CD4-positive, alpha-beta T cell treated with Interleukin-6 at 100 ng/mL for 8 hours (primary cell): ENCODE measurements at places on chromosomes 7 and 10.

DNA sequence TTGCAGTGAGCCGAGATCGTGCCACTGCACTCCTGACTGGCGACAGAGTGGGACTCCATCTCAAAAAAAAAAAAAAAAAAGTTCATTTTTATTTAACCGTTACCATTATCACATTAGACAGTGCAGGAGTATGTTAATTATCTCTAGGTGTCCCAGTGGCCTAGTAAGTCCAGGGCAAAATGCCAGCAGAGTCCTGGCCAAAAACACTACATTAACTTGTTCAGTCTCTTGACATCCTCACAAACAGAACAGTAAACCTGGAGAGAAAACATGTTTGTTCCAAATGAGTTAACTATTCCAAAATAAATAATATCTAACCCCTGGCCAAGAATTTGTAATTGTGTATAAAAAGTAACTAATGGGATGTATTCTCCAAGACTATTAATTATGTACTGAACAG, 43.2 kb downstream of the PTPRZ1 start:
- no peak for DNase-seq

DNA sequence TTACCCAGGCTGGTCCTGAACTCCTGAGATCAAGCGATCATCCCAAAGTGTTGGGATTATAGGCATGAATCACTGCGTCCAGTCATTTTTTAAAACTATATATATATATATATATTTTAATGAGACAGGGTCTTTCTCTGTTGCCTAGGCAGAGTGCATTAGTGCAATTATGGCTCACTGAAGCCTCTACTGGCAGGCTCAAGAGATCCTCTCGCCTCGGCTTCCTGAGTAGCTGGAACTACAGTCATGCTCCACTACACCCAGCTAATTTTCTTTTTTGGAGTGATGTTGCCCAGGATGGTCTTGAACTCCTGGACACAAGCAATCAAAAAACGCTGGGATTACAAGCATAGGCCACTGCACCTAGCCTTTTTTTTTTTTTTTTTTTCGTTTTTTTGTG, 55.3 kb upstream of the KAT6B start:
- DNase-seq: no peak

GRCh38 chr7:1598286-1598685, 28.5 kb upstream of the PSMG3 start:
- DNase-seq: no peak

DNA sequence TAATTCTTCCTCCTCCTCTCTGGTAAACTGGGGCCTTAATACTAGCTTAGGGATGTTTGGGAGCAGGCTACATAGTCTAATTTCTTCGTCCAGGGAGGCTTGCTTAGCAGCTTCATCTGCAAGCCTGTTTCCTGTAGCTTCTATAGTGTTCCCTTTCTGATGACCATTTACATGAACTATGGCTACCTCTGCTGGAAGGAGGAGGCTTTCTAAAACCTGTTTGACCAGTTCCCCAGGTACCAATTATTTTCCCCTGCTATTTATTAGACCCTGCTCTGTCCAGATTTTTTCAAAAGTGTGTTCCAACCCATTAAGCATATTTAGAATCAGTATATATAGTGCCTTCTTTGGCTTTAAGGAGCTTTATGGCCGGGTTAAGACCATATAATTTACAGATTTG, 38.8 kb upstream of the DNAH11 start:
- DNase-seq: no peak

DNA sequence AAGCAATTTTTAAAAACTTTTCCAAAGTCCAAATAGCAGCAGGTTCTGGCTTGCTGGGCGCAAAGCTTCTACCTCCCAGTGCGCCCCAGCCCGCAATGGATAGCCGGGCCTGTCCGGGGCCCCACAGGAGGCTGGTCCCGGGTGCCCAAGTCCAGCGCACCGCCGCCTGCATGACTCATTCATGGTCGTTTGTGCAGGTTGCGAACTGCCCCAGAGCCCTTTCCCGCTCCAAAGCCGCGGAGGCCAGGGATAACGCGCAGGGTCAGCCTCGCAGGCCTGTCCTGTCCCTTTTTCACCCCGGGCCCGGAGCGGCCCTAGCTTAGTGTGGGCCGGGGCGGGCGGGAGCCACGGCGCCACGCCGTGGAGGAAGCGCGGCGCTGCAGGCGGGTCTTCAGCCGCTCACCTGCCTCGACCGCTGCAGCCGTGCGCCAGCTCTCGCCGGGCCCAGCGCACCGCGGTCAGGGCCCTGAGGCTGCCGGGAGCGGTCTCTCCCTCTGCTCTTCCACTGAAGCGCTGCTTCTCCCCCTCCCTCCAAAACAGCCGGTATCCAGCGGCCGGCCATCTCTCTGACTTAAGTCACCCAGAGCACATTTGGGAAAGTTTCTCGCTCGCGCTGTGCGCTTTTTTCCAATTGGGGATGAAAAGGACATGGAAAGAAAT, 1.7 kb upstream of the EGR2 start:
- DNase-seq: peak; percentile 56

GRCh38 chr7:156147756-156148504, 335.7 kb upstream of the SHH start:
- no peak for DNase-seq

DNA sequence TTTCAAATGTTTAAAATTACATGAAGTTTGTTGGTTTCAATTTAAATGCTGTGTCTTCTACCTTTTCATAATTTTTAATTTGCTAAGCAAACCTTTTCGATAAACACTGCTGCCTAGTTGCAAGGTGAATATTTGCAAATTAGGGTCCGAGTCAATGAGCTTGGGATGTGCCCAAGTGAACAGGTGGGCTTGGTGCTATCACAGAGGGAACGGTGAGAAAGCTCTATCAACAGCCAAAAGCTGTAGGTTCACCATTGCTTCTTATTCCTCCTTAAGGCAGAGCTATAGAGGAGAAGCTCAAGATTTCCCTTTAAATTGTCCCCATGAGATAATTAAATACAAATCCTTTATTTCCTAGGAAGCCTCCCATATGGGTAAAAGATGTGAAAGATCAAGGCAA, 245.3 kb upstream of the CELF2 start:
- DNase-seq: no peak

GRCh38 chr7:18241543-18242231, 214.0 kb upstream of the PRPS1L1 start:
- DNase-seq: no peak

- no peak for DNase-seq
Measured at GRCh38 chr10:13773496-13774170, 186.9 kb downstream of the PRPF18 start.

- no peak for DNase-seq
Measured at GRCh38 chr7:134457210-134457609, 1.7 kb downstream of the AKR1B1 start.

DNA sequence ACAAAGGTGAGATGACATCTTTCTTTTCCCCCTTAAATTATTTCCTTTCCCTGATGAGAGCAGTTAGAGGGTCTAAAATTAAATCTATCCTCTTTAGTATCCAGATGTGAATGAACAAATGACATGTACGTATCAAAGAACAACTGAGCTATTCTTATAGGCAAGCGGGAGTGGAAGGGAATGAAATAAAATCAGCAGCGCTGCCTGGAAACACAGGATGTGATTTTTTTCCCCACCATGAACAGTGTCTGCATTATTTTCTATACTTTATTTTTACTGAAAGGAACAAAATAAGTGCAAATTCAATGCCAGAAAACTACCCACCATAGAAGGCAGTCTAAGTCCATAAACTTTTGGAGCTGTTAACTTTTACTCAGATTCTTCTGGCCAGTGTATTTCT, 40.6 kb downstream of the SLC26A4 start:
- no peak for DNase-seq

DNA sequence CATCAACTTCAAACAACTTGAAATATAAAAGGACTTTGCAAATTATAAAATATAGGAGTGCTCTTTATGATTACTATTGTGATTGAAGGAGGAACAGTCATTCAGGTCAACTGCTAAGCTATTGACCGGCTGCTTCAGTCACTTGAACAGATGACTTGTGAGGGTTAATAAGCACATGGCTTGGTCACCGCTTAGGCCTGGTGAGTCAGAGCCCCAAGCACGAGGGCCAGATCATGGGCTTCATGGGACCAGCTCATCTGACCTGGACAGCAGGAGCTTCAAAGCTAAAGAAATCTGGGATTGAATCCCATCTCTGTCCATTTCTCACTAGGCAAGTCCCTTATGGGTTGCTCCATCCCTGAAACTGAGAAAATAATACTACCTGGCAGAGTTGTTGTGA, 60.4 kb upstream of the ADO start:
- DNase-seq: no peak

- no peak for DNase-seq
Measured at GRCh38 chr10:77500754-77501151, 136.9 kb downstream of the KCNMA1 start.

DNA sequence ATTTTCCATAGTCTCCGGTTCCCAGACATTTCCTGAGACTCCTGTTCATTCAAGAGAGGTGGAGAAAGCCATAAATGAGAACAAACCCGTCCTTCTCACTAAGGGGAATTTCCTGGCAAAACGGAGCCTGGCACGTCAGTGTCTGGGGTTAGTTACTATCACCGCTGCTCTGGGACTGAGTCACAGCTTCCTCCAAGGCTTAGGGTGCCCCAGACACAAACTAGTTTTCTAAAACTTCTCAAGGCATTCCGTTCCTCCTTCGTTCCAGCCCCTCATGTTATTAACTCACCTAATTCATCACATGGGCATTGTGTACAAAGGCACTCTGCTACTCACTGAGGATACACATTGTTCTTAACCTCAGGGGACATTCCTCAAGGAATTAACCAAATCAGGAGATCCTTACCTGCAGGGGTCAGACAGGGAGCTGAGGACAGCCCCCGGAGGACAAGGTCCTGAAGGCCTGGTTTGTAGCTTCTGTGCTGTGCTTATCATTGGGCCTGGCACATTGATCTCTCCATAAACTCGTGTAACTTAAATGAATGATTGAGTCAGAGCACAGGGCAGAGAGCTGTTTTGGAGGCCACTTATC, 103.0 kb upstream of the KLF6 start:
- DNase-seq: peak; percentile 68

GRCh38 chr10:1609648-1609970, 127.7 kb downstream of the ADARB2 start:
- no peak for DNase-seq

- no peak for DNase-seq
Measured at GRCh38 chr7:158403013-158403821, 184.4 kb downstream of the PTPRN2 start.

DNA sequence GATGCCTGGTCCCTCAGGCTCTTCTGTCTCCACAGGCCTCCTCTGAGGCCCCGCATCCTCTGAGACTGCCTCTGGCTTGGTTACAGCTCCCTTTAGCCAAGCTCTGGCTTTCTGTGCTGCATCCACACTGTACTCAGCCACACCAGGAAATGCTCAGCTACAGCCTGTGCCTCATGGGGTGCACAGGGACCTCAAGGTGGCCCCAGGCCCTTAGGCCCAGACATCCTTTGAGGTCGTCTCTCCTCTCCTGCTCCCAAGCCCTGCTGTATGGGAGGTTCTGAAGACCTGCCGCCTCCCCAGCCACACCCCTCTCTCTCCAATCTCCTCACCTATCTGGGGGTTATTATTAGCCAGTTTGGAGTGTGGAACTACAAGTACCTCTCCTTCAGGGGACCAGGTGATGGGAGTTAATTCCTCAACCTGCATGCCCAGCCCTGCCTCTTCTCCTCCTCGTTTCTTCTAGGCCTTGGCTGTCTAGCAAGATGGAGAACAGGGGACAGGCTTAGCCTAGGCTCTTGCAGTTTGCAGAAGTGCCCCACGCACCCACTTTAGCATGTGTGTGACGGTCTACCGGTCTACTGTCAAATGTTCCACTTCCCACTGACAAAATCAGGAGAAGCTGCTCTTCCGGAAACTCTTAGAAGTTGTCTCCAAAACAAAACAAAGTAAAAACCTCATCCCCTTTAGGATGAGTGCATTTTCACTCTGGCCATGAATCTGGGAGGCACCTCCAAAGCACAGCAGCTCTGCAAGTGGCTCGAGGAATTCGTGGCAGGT, 64.0 kb upstream of the WAC start:
- DNase-seq: no peak

GRCh38 chr10:692682-693351, 3.3 kb upstream of the DIP2C start:
- DNase-seq: no peak

GRCh38 chr10:97760461-97761257, 11.1 kb downstream of the SFRP5 start:
- DNase-seq: no peak

DNA sequence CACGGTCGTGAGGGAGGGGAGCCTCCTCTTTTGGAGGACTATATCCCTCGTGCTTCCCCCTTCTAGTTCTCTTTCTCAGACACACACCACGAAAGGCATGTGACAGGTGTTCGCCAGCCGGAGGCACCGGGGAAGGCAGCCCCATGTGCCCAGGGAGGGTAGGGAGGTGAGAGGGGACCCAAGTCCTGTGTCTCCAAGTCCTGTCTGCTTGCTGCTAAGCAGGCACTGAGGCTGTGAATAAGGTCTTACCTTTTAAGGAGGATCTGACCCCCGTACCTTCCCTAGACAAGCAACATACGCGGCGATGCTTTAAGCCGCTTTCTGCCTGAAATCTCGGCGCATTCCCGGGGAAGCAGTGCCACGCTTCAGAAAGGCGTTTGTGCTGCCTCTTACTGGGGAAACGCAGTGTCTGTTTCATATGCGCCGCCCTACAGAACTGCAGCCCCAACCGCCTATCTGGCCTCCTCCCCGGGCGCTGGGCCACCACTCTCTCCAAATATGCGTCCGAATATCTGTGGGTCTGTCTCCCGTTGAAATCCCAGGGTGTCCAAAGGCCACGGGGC, 770 bp downstream of the PLXNA4 start:
- DNase-seq: no peak

- DNase-seq: no peak
Measured at GRCh38 chr7:84950836-84951235, 236.0 kb downstream of the SEMA3D start.

- no peak for DNase-seq
Measured at GRCh38 chr7:51154201-51154600, 162.4 kb downstream of the COBL start.

- no peak for DNase-seq
Measured at GRCh38 chr7:56174346-56174874, 58.2 kb upstream of the NUPR2 start.

DNA sequence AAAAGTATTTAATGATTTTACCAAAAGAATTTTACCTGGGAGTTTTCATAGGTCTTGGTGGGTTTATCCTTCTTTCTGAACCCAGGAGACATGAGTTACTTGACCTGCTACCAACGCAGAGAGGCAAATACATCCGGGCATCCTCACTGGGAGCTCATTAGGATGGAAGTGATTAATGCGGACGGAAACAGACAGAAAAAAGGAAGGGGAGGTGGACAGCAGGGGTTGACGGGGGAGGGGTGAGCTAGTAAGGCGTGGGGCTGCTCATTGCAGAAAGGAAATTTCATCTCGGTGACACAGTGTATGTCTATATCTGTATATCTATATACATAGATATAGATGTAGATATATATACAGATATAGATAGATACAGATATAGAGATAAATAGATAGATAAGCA, 408.2 kb upstream of the ADARB2 start:
- no peak for DNase-seq

DNA sequence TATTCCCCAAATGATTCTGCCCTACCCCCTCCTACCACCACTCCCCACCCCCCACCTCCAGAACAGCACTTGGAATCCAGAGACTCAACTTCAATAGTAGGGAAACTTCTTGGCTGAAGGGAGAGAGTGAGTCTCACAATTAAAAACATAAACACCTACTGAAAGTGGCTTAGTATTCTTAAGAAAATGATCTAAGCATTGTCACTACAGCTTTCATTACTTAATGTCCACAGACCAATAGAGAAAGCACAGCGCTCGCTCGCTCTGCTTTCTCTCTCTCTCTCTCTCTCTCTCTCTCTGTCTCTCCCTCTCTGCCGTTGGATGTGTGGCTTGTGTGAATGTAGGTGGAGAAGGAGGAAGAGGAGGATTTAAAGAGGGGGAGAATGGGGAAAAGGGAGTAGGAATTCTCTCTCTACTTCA, 1.5 kb upstream of the SEMA3A start:
- no peak for DNase-seq

- no peak for DNase-seq
Measured at GRCh38 chr10:29595636-29596225, 39.0 kb downstream of the SVIL start.
